ENCODE measurements at places on chromosomes 6 and 20. TPM values are rescaled to one million over a fixed set of nuclear protein-coding genes. Genes with fewer than 3 reads are reported as not detected.

Gene CGA
- polyA plus RNA-seq, result 6.7 TPM

Gene SNX9
- 26.3 TPM for polyA plus RNA-seq

Gene NT5DC1
- 22.2 TPM for polyA plus RNA-seq

Gene FERMT1
- polyA plus RNA-seq, result 0.39 TPM

Gene NRN1
- 28.8 TPM for polyA plus RNA-seq

Gene NKAIN2
- 10.7 TPM for polyA plus RNA-seq

Gene SNAI1
- polyA plus RNA-seq, result 11.0 TPM

Gene TRIM10
- 0.64 TPM for polyA plus RNA-seq

Gene PCIF1
- polyA plus RNA-seq, result 21.4 TPM

DNA sequence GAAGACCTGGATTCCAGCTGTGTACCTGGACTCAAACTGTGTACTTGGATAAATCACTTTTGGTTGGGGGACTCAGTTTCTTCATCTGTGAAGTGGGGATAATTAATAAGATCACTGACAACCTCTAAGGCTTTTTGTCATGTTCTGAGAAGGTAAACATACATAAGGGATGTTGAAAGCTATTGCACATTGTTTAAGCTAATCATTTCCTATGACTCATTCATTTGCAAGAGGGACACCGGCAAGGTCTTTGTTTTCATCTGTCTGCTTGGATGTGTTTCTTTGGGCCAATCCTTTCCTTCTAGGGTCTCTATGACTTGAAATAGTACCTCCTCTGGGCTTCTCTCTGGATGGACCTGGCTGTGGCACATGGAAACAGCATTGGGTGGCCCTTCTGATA is 6.8 kb downstream of the PROKR2 start:
- no peak for DNase-seq

GRCh38 chr6:166591961-166592520 is 5.6 kb upstream of the RAMACL start:
- DNase-seq, result no peak

DNA sequence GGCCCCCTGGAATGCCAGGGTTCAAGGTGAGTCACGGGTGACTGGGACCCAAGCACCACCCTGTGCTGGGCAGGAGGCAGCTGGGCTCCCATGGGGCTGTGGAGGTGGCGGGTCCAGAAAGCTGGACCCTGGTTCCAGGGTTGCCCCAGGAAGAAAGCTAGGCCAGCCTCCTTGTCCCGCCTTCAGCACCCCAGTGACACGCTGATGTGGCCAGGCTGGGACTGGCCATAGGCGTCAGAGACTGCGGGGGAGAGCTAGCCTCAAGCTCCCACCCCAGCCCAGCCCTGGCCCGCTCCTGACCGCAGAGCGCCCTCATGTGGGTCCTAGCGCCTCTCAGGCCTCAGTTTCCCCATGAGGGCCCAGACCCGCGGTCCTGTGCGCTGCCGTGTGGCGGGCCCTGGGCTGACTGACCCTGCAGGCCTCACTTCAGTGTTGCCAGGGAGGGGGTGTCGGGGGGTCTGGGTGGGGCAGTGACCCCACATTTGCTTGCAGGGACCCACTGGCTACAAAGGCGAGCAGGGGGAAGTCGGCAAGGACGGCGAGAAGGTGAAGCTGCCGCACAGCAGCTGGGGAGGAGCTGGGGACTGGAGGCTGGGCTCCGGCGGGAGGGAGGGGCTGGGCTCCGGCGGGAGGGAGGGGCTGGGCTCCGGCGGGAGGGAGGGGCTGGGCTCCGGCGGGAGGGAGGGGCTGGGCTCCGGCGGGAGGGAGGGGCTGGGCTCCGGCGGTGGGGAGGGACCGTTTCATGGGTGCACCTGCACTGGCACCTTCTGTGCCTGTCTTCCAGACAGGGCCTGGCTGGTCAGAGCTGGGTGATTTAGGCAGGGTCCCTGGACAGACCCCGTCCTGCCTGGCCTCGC is 7.9 kb downstream of the COL9A3 start:
- no peak for DNase-seq

- DNase-seq, result no peak
Observed at GRCh38 chr20:11020712-11021111, 346.9 kb upstream of the JAG1 start.

- DNase-seq, result no peak
Observed at GRCh38 chr6:168179133-168179532, 100.1 kb upstream of the FRMD1 start.

GRCh38 chr6:102387326-102388033 is 994.0 kb downstream of the GRIK2 start:
- DNase-seq, result no peak

- no peak for DNase-seq
Observed at GRCh38 chr6:118775381-118775780, 118.6 kb upstream of the ASF1A start.

GRCh38 chr20:35320396-35321126 is 28.3 kb upstream of the FAM83C start:
- DNase-seq, result no peak

DNA sequence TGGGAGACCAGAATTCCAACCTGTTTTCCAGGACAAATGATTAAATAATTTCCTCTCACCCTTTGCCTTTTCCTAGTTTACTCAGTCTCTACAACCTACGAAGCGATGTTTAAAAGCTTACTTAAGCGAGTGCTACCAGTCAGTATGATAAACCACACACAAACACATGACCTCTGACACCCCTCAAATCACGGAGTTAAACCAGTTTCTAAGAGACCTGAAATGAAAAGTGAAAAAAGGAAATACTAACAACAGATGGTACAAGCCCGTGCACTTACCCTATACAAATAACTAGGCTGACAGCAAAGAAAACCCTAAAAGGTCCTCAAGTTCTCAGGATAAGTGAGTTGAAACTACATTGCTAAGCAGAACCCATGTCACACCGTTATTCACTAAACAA is 7.7 kb downstream of the TNFRSF21 start:
- no peak for DNase-seq
